LoVo (cell line): ENCODE measurements at places on chromosomes 5 and 9.
A peak's percentile ranks its signal among the peaks of the same experiment; 100 is the strongest.

- DNase-seq: peak; percentile 76
Measured at GRCh38 chr5:59591162-59591561, 302.4 kb downstream of the PDE4D start.

DNA sequence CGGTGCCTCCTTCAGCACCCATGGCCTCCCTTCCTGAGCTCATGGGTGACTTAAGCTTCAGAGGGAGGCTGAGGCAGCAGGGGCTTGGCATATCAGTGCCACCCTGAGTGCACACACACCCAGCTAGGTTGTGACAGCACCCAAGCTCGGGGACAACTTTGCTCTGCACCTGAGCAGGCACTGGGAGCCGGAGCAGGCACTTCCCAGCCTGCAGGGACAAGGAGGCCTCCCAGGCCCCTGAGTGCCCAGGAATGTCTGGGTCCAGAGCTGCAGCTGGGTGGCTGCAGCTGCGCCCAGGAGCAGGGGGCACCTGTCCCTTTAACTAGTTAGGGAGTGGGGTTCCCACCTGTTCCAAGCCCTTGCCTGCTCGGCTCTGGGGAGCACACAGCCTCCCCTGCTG is 48.7 kb upstream of the CDH12 start:
- DNase-seq: no peak

GRCh38 chr5:174221436-174221835 is 175.9 kb downstream of the NSG2 start:
- no peak for DNase-seq

- DNase-seq: no peak
Measured at GRCh38 chr5:74685979-74686631, 1.1 kb downstream of the HEXB start.

DNA sequence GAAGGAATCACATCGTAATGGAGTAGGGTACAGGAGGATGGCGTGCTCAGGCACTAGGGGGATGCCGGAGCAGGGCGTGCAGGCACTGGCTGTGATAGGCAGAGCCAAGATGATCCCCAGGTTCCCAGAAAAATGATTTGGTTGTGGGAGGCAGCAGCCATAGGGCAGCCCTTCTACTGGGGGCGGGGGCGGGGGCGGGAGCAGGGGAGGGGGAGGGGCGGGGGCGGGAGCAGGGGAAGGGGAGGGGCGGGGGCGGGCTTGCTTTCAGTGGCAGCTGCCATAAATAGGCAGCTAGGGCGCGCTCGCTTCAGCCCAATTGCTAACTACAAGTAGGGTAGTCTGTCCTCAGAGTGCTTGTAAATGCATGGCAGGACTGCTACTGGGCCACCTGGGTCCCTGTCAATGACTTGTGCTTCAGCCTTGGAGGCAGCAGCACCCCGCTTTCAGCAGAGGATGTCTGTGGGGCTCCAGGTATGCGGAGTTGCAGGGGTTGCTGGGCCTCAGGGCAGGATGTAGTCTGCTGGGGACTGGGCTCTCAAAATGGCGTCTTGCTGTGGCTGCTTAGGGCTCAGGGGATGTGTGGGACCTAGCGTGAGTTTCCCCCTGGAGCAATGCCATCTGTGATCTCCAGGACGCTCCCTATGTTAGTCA is 354.3 kb downstream of the RAB3C start:
- DNase-seq: no peak

GRCh38 chr5:10233505-10233904 is 16.2 kb downstream of the ATPSCKMT start:
- DNase-seq: peak; percentile 82

GRCh38 chr9:86282077-86282978 is at the start of gene ISCA1:
Gene ISCA1 (minus strand): TSS chr9:86282538. CDS start chr9:86282458, 80 bp downstream.
- DNase-seq: peak; percentile 92

- DNase-seq: no peak
Measured at GRCh38 chr5:1771149-1772065, 28.2 kb downstream of the MRPL36 start.

DNA sequence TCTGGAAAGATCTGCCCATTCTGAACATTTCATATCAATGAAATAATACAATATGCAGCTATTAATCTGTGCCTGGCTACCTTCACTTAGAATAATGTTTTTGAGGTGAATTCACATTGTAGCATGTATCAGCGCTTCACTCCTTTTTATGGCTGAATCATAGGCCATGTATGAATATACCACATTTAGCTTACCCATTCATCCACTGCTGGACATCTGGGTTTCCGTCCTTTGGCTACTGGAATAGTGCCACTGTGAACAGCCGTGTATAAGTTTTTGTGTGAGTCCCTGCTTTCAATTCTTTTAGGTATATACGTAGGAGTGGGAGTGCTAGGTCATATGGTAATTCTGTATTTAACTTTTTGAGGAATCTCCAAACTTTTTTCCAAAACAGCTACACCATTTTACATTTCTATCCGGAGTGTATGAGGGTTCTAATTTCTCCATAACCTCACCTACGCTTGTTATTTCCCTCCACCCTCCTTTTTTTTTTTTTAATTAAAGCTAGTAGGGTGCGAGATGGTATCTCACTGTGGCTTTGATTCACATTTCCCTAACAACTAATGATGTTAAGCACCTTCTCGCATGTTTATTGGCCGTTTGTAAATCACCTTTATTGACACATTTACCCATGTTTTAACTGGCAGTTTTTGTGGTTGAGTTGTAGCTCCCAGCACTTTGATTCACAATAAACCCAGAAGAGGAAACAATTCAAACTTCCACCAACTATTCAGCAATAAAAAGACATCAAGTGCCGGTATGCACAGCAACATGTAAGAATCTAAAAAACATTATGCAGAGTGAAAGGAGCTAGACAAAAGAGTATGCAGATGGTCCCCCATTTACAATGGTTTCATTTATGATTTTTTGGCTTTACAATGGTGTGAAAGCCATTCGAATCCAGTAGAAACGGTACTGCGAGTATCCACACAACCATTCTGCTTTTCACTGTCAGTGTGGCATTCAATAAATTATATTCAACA is 8.1 kb downstream of the SEMA4D start:
- DNase-seq: no peak

DNA sequence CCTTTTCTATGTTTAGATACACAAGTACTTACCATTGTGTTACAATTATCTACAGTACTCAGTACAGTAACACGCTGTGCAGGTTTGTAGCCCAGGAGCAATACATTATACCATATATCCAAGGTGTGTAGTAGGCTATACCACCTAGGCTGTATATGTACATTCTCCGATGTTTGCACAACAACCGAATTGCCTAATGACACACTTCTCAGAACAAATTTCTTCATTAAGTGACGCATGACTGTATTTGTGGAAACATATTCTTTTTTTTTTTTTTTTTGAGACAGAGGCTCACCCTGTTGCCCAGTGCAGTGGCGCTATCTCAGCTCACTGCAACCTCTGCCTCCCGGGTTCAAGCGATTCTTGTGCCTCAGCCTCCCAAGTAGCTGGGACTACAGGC is 4.0 kb upstream of the RAD23B start:
- no peak for DNase-seq

DNA sequence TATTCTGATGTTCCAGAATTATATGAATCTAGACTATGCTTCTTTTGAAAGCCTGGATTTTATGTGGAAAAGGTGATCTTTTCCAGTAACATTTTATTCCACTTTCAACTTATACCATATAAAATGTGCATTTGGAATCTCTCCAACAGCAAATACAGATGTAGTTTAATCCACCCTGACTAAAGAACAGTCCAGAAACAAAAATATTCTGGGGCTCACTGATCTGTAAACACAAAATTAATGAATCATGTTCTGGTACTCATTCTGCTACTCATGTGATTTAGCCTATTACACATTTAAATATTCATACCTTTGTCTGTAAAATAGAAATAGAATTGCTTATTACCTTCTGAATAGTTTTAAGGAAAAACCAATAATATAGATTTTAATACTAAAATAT is 125.8 kb downstream of the ARRDC3 start:
- DNase-seq: no peak

DNA sequence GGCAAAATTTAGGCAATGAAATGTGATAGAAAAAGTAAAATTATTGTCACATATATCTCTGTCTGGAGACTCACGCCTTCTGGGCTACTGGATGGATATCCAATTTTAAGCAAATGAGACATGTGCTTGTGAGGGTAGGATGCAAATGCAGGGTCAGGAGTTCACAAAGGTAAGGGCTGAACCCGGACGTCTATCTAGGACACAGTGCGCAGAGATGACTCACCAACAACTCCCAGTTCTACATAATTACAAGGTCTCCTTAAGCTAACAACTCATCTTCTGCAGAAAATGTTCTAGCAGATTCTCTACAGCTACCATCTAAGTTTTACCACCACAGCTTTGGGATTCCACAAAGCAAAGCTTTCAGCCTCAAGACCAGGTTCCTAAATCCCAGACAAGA is 160.5 kb downstream of the ENTREP1 start:
- DNase-seq: no peak

DNA sequence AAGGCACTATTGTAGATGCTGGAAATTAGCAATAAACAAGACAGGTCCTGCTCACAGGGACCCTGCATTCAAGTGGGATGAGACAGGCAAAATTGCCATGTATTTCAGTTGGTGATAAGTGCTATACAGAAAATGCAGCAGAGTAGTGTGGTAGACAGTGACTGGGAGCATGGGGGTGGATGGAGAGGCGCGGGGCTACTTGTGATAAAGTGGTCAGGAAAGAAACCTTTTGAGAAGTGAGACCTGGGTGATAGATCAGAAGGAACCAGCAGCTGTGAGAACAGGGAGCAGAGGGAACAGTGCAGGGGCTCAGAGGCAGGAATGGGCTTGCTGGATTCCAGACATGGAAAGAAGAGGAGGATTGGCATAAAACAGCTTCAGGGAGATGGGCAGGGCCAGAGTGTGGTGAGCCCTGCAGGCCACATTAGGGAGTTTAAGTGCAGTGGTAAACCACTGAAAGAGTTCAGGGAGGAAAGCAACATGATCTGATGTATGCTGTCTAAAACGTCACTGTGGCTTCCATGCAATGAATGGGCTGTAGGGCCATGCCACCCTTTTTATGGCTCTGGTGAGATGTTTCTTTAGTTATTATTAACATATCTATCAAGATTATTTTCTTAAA is 7.3 kb downstream of the CRHBP start:
- no peak for DNase-seq

DNA sequence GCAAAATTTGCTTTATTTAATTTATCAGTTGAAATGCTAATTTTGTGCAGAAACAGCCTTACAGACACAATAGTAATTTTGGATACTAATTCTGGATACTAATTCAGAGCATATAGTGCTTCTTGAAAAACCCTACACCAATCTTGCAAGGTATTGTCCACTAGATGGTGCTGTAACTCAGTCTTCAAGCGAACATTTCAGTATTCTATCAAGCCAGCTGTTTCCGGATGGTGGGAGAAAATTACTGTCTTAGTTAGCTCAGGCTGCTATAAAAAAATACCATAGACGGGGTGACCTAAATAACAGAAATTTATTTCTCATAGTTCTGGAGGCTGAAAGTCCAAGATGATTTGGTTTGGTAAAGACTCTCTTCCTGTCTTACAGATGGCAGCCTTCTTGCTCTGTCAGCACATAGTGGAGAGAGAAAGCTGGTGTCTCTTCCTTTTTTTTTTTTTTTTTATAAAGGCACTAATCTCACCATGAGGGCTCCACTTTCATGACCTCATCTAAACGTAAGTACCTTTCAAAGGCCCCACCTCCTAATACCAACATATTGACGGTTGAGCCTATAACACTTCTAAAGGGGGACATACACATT is 1306.5 kb upstream of the CDH9 start:
- peak; percentile 67 for DNase-seq

- DNase-seq: no peak
Measured at GRCh38 chr5:155250596-155250995, 237.0 kb downstream of the KIF4B start.

DNA sequence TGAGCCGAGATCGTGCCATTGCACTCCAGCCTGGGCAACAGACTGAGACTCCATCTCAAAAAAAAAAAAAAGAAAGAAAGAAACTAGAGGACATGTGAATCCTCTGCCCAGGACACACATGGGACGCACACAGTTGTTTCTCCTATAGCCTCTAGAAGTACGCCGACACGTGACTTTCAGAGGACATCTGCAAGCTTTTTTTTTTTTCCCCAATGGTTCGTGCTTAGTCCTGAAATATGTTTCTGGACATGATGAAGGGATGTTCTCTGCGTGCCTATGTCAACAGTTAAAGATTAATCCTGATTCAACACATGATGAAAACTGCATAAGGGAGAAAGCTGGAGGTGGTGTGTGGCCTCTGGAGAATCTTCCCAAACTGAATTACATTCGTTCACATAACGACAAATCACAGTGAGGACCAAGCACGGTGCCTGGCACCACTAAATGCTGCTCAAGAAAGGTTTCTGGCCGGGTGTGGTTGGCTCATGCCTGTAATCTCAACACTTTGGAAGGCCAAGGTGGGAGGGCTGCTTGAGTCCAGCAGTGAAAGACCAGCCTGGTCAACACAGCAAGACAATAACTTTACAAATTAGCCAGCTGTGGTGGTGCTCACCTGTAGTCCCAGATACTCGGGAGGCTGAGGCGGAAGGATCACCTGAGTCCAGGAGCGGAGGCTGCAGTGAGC is 9.8 kb downstream of the COL23A1 start:
- no peak for DNase-seq

DNA sequence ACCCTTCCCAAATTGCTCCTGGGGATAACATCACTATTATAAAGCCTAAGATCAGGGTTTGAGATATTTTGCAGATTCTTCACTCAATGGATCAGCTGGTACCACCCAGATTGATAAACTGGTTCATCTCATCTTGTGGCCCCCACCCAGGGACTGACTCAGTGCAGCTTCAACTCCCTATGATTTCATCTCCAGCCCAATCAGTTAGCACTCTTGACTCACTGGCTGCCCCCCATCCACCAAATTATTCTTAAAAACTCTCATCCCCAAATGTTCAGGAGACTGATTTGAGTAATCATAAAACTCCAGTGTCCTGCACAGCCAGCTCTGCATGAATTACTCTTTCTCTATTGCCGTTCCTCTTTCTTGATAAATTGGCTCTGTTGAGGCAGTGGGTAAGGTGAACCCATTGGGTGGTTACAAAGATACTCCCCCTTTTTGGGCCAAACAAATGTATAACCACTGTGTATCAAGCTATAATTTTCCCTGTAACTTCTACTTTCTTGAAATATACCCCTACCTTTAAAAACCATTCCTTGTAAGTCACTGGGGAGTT is 263.3 kb upstream of the IL12B start:
- DNase-seq: no peak

DNA sequence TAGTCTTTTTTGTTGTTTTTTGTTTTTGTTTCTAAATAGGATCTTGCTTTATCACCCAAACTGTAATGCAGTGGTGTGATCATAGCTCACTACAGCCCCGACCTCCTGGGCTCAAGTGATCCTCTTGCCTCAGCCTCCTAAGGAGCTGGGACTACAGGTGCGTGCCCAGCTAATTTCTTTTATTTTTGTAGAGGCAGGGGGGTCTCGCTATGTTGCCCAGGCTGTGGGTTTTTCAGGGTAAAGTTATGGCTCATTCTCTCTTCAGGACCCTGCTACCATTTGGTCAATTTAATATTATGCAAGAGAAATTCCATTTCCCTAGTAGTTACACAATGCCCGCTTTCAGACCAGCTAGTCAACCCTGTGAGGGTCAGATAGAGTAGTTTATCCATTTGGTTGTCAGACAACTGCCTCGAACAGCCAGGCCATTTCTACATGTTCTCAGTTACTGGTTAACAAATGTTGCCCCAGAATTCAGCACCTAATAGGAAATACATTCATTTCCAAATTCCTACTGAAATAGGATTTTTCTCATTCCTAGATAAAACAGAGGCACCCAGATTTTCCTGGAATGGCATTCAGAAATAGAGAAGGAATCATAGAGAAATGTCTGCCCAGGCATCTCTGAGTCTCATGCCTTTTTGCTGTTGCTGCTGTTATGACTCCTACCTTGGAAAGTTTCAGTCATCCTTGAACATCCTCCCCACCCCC is 6.4 kb upstream of the GLIS3 start:
- DNase-seq: no peak
